T-helper 1 cell (primary cell): ENCODE measurements at places on chromosomes 3 and 15.

GRCh38 chr3:62631488-62631887 is 243.7 kb downstream of the CADPS start:
- no peak for DNase-seq

- no peak for DNase-seq
Measured at GRCh38 chr3:122920986-122921385, 106.6 kb downstream of the SEMA5B start.

GRCh38 chr15:86488046-86488445 is 408.4 kb downstream of the AGBL1 start:
- no peak for DNase-seq

DNA sequence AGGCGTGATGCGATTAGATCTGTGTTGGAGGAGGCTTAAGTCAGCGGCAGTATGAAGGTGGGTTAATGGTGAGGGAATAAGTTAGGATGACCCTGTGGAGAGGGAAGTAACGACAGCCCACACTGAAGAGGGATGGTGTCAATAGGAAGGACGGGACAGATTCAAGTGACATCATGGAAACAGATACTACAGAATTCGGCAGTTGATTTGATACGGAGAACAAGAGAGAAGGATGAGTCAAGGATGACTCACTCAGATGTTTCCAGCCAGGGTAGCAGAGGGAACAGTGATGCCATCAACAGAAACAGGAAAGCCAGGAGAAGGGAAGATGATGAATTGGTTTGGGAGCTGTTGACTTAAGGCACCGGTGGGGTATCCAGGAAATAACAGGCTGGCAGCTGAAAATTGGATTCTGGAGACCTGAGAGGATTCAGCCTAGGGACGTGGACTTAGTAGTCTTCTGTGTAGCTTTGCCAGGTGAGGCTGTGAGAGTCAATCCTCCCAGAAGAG is 38.0 kb downstream of the SHC4 start:
- no peak for DNase-seq

GRCh38 chr3:5051772-5052171 is 70.3 kb upstream of the ARL8B start:
- no peak for DNase-seq

- DNase-seq, result no peak
Measured at GRCh38 chr15:59879506-59880265, 124.4 kb upstream of the FOXB1 start.

GRCh38 chr3:150874666-150875219 is 30.5 kb downstream of the MINDY4B start:
- no peak for DNase-seq

GRCh38 chr3:46127503-46127902 is 80.6 kb downstream of the CCR1 start:
- no peak for DNase-seq

GRCh38 chr15:36766449-36766848 is 187.0 kb downstream of the CDIN1 start:
- DNase-seq, result no peak

DNA sequence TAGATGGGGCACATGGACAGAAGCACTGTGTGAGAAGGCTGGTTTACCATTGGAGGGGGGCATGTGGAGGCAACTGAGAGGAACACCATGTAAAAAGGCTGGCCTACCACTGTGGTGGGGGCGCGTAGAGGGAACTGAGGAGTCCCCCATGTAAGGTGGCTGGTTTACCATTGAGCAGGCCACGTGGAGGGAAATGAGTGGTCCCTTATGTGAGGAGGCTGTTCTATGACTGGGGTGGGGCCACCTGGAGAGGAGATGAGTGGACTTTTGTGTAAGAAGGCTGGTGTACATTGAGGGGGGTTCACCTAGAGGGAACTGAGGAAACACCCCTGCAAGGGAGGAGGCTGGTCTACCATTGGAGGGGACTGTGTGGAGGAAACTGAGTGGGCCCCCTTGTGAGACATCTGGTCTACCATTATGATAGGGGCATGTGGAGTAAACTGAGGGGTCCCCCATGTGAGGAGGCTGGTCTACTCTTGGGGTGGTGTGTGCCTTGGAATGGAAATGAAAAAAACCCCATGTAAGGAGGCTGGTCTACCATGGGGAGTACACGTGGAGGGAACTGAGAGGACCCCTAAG is 156.9 kb downstream of the FBLN2 start:
- no peak for DNase-seq

DNA sequence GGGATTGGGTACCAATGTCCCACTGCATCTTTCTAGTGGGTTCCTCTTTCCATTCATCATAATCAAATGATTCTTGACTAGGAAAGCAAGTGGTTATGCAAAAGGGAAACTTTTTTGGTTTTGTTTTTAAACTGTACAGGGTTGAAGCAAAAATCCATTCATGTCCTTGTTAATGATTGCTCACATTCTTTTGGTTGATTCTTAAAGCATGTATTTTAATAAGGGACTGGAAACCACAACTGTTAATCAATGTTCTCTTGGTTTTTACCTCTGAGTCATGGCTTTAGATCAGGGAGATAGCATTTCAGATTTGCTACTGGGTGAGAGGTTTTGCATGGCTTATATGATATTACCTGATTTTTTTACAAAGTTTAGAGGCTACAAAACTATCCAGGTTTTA is 371.7 kb upstream of the RGMA start:
- no peak for DNase-seq

GRCh38 chr15:59632714-59633113 is 21.1 kb downstream of the GCNT3 start:
- DNase-seq, result no peak

DNA sequence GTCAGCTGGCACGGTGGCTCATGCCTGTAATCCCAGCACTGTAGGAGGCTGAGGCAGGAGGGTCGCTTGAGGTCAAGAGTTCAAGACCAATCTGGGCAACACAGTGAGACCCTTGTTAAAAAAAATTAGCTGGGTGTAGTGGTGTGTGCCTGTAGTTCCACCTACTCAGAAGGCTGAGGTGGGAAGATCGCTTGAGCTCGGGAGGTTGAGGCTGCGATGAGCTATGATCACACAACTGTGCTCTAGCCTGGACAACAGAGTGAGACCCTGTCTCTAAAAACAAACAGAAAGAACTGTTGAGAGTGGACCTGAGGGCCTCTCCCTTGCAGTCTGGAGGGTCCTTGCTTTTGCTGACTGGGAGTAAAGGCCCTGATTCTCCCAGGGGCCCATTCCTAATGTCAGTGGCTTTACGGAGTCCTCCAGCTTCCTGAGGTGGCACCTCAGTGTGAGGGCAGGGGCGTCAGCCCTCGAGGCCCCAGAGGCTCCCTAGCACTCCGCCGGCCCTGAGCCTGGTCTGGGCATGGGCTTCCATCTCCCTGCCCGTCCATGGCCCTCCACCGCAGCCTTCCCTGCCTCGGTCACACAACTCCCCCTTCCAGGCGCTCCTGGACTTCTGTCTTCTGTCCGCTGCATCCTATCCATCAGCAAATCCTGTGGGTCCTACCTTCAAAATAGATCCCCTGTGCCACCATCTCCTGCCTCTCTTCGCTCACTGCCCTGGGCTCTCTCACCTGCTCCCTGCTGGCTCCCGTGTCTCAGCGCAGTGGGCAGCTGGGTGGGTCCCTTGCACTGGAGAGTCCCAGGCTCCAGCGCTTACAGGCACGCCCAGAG is 19.0 kb downstream of the FBLN2 start:
- DNase-seq, result no peak

GRCh38 chr3:62774221-62774620 is 101.0 kb downstream of the CADPS start:
- no peak for DNase-seq
